Thymus (tissue), 14 donors: ENCODE measurements at places on chromosomes 7 and 10. TPM values are rescaled to one million over a fixed set of nuclear protein-coding genes. Genes with fewer than 3 reads are reported as not detected.
A peak's percentile ranks its signal among the peaks of the same experiment; 100 is the strongest.

DNA sequence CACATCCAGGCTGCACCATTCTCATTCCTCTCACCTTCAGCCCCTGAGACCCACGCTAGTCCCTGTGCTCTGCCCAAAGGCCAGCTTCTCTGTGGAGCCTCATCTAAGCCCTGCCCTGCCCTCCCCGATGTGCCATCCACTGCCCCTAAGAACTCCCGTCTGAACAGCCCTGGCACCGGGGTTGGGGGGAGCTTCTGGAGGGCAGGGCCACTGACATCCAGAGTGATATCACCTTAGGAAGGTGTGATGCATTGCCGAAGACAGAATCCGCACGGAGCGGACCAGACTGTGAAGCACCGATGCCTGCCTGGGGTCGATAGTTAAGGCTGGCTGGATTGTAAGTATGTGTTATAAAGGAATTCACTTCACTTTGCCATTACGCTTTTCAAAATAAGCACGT lies 511.0 kb downstream of the PTPRN2 start:
- DNase-seq, result no peak

DNA sequence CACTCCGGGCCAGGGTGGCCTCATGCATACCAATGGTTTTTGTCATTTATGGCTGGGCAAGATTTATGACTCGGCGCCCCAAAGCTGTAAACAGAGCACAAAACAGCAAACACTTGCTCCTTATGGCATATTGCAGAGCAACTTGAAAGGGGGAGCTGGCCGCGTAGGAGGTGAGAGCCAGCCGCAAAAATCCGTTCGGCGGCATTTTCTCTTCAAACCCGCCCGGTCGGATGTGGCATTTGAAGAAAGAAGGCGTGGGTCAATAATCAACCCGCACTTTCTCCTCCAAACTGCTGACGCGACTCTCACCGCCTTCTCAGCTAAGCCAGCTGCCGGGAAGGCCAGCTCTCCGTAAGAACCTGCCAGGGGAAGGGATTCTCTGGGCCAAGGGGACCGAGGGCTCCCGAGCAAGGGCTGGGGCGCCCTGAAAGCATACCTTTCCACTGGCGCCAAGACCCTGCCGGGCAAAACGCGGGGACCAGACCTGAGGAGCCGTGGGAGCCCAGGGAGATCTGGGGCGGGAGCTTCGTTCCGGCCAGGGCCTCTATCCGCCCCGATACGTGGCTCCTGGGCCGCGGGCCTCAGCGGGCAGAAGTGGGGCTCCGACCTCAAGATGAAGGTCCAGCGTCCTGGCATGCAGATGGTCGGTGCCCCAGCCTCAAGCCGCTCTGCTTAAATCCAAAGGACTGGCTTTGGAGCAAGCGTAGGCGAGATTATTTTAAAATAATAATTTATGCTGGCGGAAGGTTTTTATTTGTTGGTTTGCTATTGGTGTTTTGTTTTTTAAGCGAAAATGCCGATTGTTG lies 12.9 kb upstream of the HOXA2 start:
- DNase-seq, result no peak

GRCh38 chr10:49837685-49838084 lies 75.6 kb upstream of the OGDHL start:
- no peak for DNase-seq

DNA sequence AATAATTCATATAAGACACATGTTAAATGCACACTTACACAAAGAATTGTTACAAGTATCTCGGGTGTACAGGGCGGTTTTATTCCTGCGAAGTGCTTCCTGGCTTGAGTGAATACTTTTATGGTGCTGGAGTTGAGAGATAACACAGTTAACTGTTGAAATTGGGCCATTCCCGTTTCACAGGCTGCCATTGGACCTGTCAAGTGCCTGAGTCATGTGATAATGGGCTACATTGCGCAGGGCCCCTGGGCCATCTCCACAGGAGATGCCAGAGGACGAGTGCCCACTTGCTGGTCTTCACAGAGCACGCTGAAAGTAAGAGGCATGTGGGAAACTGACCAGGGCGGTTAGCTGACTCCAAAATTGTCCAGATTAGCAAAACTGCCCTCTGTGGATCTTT lies 4.8 kb downstream of the FBH1 start:
- DNase-seq, result no peak

Gene TFPI2
- total RNA-seq, result 12.5 TPM

DNA sequence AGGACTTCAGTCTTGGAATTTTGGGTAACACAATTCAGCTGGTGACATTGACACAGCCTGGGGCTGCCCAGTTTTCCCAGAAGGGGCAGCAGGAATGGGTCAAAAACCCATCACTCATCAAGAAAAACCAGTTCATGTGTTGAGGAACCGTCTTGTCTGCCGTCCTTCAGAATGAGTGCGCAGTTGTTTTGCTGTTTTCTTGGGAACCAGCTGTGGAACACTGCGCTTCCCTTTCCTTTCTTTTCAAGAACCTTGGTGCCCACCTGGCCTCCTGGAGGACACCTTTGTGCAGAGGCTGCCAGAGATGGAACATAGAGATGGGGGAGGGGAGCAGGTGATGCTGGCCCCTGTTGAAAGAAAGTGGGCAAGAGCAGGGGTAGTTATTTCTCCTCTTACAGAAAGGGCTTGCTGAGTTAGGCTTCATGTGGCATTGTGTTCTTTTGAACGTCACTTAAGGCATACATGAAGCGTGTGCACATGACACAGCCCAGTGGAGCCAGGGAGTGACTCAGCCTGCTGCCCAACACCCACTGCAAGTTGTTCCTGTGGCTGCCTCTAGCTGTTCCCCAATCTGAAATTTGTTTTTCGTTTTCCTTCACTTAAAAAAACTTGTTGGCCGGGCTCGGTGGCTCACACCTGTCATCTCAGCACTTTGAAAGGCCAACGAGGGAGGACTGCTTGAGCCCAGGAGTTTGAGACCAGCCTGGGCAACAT lies 87.4 kb upstream of the TNS3 start:
- no peak for DNase-seq

DNA sequence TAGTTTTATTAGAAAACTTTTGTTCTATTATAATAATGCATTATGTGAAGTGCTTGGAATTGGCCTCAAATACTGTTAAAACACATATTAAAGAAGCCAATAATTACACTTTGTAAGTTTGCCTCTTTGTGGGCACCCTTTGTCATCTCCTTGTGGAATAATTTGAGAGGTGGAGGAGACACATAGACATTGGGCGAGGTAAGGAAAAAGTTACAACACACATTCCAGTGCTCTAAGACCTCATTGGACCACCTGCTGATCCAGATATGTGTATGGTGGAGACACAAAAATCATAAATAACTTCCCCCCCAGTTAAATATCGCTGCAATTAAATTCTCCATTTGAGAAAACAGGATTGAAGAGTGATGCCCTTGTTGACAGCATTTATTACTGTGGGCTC lies 511.8 kb downstream of the GFRA1 start:
- no peak for DNase-seq

DNA sequence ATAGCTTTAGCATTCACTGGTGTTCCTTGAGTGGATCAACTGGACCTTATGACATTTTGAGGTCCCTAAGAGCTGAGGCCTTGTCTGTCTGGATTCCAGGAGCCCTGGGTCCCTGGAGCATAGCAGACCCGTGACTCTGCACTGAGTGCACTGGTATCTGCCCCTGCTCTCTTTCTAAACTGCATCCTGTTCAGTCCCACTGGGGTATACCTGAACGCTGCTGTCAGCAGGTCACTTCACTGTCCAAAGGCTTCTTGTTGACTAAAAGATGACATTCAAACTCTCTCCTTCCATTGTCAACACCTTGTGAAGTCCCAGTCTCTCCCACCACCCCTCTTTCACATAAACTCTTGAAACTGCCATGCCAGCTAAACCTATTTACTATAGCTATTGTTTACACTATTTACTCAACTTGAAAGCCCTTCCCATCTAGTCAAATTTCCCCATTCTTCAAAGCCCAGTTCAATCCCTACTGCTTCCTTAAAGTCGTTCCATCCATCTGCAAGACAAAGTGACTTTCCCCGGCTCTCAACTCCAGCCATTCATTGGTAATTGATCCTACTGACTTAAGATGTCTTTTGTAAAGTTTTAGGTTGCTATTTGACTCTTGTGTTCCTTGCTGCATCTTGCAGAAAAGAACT lies 523.3 kb downstream of the KCNMA1 start:
- DNase-seq, result no peak

DNA sequence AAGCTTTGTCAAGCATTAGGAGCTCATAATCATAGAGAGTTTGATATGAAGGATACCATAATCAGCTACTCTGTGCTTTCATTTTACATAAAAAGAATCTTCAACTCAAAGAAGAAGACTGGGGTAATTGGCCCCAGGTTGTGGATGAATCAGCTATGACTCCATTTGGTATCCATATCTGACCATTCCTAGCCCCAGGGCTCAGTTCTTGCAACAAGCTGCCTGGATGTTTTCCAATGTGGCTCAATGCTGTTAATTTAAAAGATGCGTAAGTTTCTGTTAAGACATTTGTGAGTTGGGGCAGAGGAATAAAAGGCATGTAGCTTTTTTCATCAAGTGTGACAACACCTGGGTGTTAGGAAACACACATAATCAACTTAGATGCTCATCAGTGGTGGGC lies 951.1 kb downstream of the NRG3 start:
- no peak for DNase-seq

DNA sequence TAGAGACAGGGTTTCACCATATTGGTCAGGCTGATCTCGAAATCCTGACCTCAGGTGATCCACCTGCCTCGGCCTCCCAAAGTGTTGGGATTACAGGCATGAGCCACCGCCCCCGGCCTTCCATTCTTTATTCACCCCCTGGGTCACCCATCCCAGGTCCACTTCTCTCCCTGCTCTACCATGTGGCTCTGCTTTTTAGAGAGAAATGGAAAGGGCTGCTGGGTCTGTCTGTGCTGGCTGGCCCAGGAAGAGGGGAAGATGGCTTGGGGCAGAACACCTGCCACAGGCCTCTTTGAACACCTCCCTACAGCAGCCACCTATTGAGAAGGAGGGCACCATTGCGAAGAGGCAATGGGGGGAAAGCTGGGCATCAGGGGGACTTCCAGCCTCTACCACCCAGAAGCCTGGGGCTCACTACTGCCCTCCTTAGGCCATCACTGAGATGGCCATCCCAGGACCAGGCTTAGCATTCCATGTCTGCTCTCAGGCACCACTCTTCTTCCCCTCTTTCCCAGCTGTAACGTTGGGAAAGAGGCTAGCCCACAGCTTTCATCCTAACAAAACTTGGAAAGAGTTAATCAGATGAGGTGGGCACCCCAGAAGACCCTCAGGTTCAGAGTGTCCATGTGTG lies 256.3 kb downstream of the GRID1 start:
- no peak for DNase-seq

Gene OPALIN
- total RNA-seq, result under 0.01 TPM

Gene INSIG1
- total RNA-seq, result 50.2 TPM

DNA sequence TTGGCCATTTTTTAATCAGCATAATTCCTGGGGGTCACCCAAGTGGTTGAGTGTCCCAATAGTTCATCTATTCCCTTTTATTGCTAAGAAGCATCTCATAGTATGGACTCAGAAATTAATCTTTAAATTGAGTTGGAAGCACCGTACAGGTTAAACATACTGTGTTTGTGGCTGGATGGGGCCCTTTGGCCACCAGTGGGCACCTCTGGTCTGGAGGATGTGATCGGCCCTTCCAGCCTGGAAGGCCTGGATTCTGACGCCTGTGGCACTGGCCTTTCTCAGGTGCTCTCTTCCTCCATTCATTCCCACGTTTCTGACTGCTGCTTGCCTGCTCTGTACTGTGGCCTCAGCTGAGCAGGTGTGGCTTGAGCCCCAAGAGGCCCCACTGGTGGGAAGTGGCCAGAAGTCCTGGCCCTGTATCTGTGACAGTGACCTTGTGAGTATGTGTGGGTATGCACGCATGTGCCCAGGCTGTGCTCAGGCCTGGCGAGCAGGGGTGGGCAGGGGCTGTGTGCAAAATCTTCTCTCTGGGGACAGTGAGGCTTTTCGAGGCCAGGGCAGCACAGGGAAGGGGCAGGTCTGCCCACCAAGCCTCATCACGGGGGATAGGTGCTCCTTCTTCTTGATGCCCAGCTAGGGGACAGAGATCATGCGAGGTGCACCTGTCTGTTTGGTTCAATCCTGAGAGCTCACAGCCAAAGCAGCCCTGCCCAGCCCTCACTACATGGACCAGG lies 30.1 kb downstream of the LDB3 start:
- no peak for DNase-seq

GRCh38 chr7:17369691-17370426 lies 71.4 kb downstream of the AHR start:
- no peak for DNase-seq

GRCh38 chr10:95395947-95396449 lies 105.2 kb upstream of the PDLIM1 start:
- no peak for DNase-seq

DNA sequence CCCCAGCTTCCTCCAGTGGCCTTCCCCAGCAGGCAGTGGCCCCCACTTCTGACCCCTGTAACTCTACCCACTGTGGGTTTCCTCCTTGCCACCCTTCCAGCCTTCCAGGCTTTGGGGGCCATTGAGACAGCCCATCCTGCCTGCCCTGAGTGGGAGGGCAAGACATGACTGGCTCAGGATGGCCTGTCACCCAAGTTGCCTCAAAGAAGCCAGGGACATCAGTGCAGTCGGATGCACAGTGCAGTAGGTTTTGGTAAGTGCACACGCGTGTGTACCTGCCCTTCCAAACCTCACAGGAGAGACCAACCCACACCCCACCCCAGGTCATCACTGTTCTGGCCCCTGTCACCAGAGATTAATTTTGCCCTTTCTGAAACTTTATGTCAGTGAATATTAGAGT lies 22.7 kb downstream of the ZMIZ2 start:
- DNase-seq, result no peak

- peak; percentile 39 for DNase-seq
Measured at GRCh38 chr7:31488562-31489203, 25.2 kb upstream of the ITPRID1 start.

Gene GNAI1
- total RNA-seq, result 10.2 TPM

Gene COX19
- total RNA-seq, result 6.9 TPM

GRCh38 chr10:111087968-111088505 lies 11.2 kb downstream of the ADRA2A start:
- DNase-seq, result no peak

Gene ADAM8
- total RNA-seq, result 8.3 TPM

GRCh38 chr10:92024700-92025099 lies 101.1 kb downstream of the BTAF1 start:
- no peak for DNase-seq

DNA sequence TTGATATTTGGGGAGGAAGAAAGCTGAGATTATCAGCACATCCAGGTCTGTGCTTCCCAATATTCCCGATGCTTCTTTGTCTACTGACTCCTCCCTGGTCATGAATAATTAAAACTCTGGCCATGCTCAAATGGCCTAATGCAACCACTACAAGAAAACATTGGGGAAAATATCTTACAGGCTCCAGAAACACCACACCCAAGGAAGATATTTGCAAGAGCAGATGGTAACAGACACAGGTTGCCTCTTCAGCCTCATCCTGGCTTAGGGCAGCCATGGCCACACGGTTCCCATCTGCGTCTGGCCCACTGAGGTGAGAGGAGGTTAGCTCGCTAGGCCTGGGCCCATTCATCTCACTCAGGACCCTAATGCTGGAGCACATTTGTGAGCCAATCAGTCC lies 108.4 kb upstream of the SDK1 start:
- DNase-seq, result no peak

GRCh38 chr7:46664453-46664852 lies 743.4 kb upstream of the IGFBP3 start:
- DNase-seq, result no peak

- DNase-seq, result no peak
Measured at GRCh38 chr7:71912476-71912875, 499.7 kb downstream of the CALN1 start.

Gene TRIM56
- total RNA-seq, result 6.9 TPM

Gene CH25H
- total RNA-seq, result 8.5 TPM

GRCh38 chr10:112896722-112897121 lies 53.3 kb upstream of the TCF7L2 start:
- DNase-seq, result no peak

Gene SPDYE16
- 0.14 TPM for total RNA-seq
